ENCODE measurements at places on chromosomes 11 and 22.

DNA sequence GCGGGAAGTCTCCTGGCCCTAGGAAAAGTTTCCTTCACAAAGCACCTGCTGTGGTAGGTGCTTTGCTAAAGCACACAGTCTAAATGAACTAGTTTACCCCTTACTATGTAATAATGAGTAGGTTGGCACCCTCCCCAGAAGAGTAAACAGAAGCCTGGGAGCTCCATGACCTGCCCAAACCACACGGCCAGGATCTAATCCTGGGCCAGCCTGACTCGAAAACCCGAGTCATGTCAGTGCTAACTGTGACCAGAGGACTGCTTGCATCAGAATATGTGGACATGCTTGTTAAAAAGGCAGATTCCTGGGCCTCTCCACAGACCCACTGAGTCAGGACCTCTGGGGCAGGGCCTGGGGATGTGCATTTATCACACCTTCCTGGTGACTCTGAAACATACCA lies 67.7 kb downstream of the PANX1 start:
- no peak for DNase-seq

DNA sequence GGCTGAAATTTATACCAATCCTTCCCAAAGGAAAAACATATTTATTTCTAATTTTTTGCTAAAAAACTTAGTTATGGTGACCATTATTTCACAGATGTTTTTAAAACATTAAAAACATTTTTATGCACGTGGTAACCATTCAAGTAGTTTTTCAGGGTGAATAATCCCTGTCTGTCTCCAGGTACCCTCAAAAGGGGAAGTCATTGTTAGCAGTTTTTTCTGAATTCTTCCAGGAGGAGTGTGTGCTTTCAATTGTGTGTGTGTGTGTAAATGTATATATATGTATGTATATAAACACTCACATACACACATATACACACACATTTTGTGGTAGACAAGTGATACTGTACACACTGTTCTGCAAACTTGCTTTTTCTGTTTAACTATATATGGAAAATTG lies 43.9 kb downstream of the MIAT start:
- no peak for DNase-seq

DNA sequence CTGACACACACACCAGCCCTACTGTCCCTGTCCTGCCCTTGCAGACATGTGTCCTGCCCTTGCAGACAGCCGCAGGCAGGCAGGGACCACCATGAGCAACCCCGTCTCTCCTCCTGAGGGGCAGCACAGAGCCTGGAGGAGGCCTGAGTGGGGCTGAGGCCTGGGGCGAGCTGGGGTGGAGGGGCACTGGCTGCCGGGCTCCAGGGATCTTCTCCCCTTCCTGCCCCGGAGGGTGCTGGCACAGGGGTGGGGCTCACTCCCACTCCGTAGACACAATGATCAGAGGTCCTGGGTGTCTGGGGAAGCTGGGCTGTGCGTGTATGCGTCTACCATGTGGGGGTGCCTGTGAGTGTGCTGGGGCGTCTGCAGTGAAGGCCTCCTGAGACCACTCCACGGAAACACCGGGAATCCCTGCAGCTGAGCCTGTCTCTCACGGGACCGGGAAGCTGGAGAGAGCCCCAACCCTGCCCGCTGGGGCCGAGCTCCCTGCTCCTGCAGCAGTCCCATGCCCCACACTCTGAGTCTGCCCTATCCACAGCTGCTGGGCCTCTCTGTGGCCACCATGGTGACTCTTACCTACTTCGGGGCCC lies 588 bp downstream of the TSPAN32 start:
- no peak for DNase-seq

GRCh38 chr11:130181295-130182272 lies 22.0 kb downstream of the ST14 start:
- no peak for DNase-seq

DNA sequence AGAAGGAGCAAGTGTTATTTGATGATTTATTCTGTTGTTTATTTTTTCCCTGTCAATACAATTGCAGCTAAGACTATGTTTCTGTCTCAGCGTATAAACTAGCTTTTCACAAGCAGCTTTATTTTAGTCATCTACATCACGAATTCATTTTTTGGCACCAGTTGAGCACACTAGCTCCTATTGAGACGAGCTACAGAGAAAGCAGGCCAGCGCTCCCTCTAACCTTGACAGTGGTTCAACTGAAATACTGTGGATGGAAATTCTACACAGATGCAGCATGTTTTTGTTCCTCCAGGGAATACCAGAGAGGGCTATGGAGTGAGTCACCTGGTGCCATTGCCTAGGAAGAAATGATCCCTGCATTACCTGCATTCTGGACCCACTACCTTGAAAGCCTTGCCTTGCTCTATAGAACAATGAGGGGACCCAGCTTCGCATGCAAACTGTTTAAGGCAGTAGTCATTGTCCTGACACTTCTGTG lies 108.2 kb upstream of the ARHGAP42 start:
- no peak for DNase-seq

GRCh38 chr22:46240907-46241306 lies 9.2 kb downstream of the CDPF1 start:
- DNase-seq = no peak

DNA sequence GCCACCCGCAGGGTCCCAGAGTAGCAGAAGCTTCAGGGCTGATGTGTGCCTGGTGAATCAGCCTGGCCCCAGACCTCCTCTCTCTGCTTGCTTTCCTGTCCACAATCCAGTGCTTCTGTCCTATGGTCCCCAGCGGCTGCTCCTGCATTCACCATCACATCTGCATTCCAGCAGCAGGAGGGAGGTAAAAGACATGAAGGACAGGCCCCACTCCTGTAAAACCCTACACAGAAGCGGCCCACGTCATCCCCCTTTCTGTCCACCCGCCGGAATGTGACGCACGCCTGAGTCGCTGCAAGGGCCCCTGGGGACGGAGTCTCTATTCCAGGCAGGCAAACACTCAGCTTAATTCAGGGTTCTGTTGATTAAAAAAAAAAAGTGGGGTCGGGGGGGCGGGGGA lies 58.3 kb downstream of the CDKN1C start:
- DNase-seq = no peak

DNA sequence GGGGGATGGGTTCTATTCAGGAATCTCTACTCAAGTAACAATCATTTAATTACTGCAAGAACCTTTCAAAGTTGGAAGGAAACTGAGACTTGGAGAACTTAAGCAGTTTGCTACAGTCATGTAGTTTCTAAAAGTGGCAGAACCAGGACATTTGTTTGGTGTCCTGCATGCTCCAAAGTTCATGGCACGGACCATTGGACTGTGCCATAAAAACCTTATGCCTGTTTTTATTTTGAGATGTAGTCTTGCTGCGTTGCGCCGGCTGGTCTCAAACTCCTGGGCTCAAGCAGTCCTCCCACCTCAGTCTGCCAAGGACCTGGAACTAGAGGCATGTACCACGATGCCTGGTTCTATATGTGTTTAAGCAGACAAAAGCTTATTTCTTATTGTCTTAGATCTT lies 18.6 kb upstream of the AIFM3 start:
- no peak for DNase-seq

GRCh38 chr11:20112291-20113148 lies 47.8 kb downstream of the DBX1 start:
- peak; percentile 30 for DNase-seq

DNA sequence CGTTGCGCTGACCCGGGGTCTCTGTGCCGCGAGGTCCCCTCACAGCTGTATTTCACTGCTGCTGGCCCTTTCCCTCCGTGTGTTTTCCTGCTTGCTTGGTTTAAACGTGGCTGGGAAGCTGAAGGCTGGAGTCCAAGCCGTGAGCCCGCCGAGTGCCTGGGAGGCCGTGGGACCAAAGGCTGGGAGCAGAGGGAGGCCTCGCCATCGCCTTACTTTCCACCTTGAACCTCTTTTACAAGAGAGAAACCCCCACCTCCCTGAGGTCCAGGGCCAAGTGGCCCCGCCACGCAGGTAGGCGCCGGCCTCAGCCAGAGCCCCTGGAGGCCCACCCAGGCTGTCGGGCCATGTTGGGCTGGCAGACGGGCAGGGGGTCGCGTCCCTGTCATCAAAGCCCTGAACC lies 411.6 kb downstream of the TBC1D22A start:
- no peak for DNase-seq

DNA sequence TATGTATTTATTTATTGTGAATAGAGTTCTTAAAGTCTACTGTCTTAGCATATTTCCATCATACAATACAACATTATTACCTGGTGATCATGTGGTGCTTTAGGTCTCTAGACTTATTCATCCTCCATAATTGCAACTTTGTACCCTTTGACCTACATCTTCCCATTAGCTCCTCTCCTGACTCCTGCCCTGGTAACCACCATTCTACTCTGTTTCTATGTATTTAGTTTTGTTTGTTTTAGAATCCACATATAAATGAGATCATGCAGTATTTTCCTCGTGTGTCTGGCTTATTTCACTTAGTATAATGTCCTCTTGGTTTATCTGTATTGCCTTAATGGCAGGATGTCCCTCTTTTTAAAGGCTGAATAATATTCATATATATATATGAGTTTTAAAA lies 22.7 kb downstream of the NCAM1 start:
- DNase-seq = no peak

- DNase-seq = no peak
These were observed 245.9 kb upstream of the FAT3 start for GRCh38 chr11:91978747-91979146.

- no peak for DNase-seq
These were observed 17.4 kb downstream of the ANKK1 start for GRCh38 chr11:113404859-113405430.

DNA sequence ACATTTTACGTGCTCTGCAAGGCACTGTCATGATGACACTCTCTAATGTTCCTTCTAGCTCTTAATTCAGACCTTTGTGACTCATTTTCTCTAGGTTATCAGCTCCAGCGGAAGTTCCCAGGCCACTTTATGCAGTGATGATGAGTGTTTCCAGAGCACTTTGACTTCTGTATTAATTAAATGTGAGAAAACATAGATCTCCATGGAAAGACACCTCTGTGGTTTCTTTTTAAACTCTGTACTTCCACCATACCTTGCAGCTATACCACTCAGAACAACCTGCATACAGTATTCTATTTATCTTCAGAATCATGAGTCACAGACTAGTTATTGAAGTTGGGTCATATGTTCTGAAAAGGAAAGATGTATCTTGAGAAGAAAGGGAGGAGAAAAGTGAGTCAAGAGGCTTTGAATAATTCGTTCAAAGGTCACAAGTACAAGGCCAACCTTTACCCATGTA lies 175.6 kb upstream of the TENM4 start:
- DNase-seq = no peak

- DNase-seq = no peak
These were observed 81.3 kb downstream of the CTNND1 start for GRCh38 chr11:57842873-57843272.

DNA sequence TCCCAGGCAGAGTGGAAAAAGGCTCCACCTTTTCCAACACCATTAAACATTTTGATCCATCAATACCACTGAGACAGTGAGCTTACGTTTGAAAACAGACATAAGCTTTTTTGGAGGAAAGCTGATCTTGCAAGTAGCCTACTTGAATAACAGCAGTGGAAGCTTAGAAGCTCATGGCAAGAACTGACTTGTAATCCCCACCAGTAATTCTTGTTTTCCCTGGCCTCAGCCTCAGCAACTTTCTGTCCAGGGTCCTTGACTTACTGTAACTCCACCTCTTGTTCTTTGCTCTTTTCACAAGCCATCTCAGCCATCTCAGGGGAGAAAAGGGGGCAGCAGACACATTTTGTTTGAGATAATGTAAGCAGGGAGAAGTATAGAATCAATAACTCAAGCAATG lies 12.3 kb upstream of the MPZL2 start:
- no peak for DNase-seq

- no peak for DNase-seq
These were observed 59.9 kb upstream of the CFAP300 start for GRCh38 chr11:101987370-101987769.

DNA sequence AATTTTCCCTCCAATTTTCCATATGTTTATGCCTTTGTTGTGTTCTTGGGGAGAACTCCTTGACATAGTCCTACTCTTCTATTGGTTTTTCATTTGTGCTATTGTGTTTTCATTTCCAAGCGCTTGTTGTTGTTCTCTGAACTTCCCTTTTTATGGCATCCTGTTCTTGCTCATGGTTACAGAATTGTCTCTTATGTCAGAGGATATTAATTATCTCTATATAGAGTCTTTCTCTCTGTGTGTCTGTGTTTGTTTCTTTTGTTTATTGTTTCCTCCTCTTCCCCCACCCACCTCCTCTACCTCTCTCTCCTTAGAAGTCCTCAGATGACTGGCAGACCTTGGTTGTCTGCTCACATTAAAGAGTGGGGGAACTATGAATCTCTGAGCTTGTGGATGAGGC lies 69.9 kb downstream of the HORMAD2 start:
- no peak for DNase-seq

- no peak for DNase-seq
These were observed 42.0 kb downstream of the CDKN1C start for GRCh38 chr11:2843551-2843950.

DNA sequence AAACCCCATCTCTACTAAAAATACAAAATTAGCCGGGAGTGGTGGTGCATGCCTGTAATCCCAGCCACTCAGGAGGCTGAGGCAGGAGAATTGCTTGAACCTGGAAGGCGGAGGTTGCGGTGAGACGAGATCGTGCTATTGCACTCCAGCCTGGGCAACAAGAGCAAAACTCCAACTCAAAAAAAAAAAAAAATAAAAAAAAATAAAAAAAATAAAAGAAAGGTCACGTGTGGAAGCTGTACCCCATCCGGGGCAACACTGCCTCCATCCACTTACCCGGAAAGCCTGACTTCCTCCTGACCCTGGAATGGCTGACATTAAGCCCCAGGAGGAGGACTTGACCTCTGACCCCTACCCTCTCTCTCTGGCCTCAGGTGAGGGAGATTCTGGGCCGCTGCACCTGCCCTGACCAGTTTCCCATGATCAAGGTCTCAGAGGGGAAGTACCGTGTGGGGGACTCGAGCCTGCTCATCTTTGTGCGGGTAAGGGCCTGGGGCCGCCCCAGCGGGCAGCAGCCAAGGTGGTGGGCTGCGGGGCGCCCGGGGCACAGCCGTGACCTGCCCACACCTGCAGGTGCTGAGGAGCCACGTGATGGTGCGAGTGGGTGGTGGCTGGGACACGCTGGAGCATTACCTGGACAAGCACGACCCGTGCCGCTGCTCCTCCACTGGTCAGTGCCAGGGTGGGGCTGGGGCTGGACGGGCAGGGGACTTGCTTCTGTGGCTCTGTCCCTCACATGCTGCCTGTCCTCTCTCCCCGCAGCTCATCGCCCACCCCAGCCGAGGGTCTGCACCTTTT lies 3.8 kb downstream of the GAS2L1 start:
- no peak for DNase-seq

- DNase-seq = no peak
These were observed 10.2 kb upstream of the LDHA start for GRCh38 chr11:18384157-18384641.

DNA sequence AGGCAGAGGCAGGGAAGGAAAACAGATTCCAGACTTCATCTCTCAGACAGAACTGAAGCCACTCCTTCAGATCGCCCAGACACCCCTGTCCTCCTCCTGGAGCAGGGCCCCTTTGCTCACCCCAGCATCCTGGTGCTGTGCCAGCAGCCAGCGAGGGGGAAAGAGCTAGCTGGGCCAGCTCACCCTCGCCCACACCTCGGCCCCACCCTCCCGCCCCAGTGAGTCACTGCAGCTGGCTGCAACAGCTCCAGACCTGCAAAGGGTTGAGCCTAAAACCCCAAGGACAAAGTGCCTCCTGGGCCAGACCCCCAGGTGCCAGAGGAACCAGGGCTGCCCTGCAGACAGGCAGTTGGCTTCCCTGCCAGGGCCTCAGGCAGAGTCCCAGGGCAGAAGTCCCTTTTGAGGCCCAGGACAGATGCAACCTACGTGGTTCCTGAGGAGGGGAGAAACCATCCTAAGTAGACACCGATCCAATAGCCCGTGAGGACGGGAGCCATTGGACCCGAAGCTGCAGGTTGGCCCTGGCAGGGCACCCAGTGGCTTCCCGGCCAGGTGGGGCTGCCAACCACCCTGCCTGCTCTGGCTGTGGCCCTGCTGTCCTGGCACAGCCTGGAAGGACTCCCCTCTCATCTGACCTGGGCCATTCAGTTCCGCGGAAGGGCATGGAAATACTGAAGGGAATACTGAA lies 7.2 kb downstream of the AHNAK start:
- peak; percentile 58 for DNase-seq
